CD4-positive, alpha-beta T cell treated with Interleukin-12 subunit alpha and Interleukin-12 subunit beta, for 1 hour (primary cell): ENCODE measurements at places on chromosomes 2 and 18.
A peak's percentile ranks its signal among the peaks of the same experiment; 100 is the strongest.

GRCh38 chr2:209331291-209331844 lies 92.5 kb upstream of the MAP2 start:
- DNase-seq = no peak

GRCh38 chr2:178846458-178846802 lies 39.2 kb upstream of the TTN start:
- DNase-seq = no peak

DNA sequence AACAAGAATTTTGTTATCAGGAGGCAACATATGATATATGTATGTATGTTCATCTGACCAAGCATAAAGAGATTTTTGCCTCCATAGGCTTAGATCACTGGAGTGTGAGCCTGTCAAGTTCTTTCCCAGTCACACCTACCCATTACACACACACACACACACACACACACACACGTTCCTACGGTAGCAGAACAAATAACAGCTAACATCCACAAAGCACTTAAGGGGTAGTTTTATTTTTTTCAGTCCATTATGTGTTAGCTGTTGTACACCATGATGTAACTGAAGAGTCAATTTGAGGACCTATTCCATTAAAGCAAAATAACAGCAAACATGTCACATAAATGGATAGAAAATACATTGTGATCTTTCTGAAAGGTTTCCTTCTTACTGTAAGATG lies 39.5 kb downstream of the UGP2 start:
- DNase-seq = no peak

GRCh38 chr2:238921681-238922319 lies 73.9 kb downstream of the TWIST2 start:
- no peak for DNase-seq

GRCh38 chr2:177808984-177809809 lies 263.4 kb downstream of the PDE11A start:
- no peak for DNase-seq

DNA sequence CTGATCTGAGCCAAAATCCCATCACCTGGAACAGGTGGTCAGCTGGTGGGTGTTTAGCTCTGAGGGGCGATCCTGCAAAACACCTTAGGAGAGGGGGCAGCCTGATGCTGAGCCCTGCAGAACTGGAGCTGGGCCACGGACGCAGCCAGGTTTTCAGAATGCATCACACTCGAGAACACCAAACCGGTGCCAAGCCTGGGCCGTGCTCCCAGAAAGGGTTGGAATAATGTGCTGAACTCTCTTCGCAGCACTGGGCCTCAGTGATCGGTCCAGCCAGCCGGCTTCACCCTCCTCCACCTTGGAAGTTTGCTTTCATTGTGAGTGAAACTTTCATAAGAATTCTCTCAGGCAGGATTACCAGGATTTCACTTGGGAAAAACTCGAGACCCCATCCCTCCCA lies 56.5 kb upstream of the TTC39C start:
- no peak for DNase-seq

DNA sequence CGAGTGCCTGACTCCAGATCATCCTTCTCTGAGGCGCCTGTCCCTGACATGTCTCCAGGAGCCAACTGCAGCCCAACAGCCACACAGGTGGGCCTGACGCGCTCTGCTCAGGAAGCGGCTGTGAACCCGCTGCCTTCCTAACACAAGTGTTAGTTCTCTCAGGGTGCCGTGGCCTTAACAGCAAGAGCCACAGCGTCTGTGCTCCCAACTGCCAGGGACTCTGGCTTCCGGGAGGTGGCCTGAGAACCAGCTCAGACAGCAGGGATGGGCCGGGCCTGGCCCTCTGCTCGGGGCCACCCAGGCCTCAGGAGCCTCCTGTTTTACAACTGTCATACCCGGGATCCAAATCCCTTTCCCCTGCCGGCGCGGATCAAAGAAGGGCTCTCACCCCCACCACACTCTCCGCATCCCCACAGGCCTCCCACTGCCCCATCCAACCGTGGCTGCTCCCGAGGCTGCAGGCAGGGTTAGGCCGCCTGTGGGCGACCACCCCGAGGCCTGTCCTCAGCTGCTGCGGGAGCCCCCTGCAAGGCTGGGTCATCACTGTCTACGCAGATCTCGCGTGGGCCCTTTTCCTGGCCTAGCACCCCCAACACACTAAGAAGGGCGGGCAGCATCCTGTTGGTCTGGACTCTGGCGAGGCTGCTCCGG lies 114.2 kb upstream of the ZNF236 start:
- DNase-seq = no peak

GRCh38 chr2:204950695-204951346 lies 405.5 kb downstream of the PARD3B start:
- no peak for DNase-seq

DNA sequence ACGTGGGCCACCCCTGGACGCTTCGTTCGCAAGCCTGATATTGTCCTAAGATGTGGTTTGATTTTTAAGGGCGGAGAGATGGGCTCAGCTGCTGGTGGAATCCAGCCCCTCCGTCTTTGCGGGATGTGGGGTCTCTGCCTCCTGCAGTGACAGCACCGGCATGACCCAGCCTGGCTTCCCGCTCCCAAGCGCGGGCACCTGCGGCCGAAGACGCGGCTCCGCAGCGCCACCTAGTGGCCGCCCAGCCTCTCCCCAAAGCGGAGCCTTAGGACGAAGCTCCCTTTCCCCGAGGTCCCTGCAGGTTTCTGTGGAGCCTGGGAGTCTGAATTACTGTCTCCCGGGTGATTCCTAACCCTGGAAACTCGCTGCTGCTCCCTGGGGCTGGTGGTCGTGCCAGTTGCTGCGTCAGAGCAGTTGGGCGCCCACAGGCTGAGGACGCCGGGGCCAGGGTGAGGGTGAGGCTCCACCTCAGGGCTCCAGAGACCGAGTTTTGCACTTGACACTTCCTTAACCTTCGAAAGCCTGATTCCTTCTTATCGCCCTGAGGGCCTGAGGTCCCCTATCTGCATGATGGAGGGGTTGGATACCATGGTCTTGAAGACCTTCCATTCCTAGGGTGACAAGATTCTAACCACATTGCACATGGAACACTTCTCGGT lies 137.5 kb downstream of the TPO start:
- DNase-seq = peak; percentile 49

DNA sequence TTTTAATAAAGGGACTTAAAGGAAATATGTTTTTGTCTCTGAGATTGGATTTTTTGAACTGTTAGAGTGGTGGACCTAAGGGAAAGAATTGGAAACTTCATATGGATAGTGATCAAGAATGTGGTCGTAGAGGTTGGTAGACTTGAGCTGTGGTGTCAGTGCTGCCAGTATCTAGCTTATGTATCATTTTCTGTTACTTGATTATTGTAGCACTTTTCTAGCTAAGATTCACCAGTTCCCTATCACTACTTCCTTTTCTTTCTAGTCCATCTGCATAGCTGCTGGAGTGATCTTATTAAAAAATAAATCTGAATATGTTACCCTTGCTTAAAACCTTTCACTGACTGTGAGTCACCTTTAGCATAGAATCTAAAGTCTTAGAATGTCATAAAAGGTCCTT lies 6.0 kb downstream of the ACVR2A start:
- no peak for DNase-seq

GRCh38 chr18:21242780-21243401 lies 859 bp downstream of the GREB1L start:
- no peak for DNase-seq

DNA sequence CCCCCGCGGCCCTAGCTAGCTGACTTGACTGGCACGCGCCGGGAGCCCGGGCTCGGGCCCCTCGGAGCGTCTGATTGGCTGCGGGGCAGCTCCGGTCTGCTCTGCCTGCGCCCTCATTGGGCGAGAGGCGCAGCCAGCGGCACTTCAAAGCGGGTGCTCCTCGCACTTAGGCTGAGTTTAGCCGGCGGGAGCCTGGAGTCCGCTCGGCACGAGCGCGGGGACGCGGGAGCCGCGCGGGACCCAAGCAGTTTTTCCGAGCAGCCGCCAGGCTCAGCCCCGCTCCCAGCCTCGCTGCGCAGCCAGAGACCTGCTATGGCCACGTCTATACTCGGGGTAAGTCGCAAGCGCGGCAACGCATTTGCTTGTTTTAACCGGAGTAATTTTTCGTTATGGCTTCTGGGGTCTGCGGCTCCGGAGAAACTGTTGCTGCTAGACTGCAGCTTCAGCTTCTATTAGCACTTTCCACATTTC lies at the start of gene SP9:
TSS of gene SP9 (plus strand) at position 174 of the 471 bp plus-strand sequence. CDS start at position 313, 139 bp downstream.
- DNase-seq = no peak

GRCh38 chr2:173584676-173585458 lies 230.2 kb downstream of the CDCA7 start:
- no peak for DNase-seq

- no peak for DNase-seq
These were observed 82.4 kb downstream of the CACNB4 start for GRCh38 chr2:152016181-152017120.

DNA sequence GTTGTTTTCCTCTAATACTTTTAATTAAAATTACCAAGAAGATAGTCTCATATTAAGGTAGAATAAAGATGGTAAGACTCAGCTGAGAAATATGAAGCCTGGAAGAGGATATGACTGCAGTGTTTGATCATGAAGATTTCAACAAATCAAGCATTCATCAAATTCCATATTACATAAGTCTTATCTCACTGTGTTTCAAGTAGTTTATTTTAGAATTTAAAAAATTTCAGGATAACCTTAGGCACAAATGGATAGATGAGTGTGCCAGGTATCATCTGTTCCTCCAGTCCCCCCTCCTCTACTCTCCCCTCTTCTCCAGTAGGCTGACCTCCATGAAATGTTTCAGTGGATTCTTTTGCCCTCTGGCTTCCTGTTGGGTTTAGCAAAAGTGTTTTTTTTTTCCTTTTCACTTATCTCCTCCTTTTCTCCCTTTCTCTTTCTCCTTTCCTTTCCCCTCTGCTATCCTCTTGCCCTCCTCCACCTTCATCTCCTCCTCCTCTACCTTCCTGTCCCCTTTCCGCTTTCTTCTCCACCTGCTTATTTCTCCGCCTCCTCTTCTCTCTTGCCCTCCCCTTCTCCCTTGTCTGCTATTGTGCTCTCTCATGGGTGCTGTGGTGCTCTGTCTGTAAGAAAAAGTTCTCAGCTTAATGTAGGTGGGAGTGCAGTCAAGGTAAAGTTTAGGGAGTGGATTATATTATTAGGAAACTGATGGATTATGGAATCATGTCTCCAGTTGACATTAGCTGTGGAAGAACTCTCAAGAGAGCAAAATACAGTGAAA lies 72.8 kb downstream of the ABI2 start:
- DNase-seq = no peak

- no peak for DNase-seq
These were observed 13.2 kb upstream of the HES6 start for GRCh38 chr2:238252766-238253630.

- no peak for DNase-seq
These were observed 127.6 kb downstream of the PLEKHM3 start for GRCh38 chr2:207897541-207898353.

DNA sequence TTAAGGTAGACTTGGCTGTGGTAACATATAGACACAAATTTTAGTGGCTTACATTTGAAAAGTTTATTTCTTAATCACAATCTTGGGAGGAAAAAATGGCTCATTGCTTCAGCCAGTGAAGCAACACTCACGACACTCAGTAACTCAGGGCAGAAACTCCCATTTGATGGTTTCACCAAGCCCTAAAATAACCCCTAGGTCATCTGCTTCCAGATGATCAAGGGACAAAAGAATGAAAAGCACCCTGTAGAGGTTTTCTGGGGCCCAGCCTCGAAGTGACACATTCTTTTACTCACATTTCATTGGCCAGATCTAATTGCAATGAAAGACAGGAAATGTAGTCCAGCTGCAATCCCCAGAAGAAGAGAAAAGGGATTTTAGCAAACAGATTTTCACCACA lies 275.9 kb downstream of the TMX3 start:
- no peak for DNase-seq
